ENCODE measurements at places on chromosomes 1 and 21. TPM values are rescaled to one million over a fixed set of nuclear protein-coding genes. Genes with fewer than 3 reads are reported as not detected.

DNA sequence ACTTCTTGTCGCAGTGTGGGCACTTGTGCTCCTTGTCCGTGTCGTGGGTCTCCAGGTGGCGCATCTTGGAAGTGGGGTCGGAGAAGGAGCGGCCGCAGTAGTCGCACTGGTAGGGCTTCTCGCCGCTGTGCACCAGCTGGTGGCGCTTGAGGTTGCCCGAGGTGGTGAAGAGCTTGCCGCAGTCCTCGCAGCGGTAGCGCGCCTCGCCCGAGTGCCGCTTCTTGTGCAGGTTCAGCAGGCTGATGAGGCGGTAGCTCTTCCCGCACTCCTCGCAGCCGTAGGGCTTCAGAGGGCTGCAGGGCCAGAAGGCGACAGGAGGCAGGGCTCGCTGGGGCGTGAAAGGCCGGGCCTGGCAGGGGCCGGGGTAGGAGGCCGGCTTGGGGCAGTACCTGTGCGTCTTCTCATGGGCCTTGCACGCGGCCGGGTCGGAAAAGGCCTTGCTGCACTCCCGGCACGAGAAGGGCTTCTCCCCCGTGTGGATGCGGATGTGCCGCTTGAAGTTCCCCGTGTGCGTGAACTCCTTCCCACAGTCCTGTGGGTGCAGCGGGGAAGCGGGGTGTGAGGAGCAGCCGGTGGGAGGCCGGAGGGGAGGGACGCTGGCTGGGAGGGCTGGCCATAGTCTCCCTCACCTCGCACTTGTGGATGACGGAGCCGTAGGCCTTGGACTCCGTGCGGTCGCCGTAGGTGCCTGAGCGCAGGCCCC lies 31.4 kb downstream of the ZBTB17 start:
- peaks cover 30% of the 10 kb centered on the region for H3K4me1 ChIP-seq
- DNase-seq = no peak
- H3K36me3 ChIP-seq = peaks cover 65% of the 10 kb centered on the region
- H3K27me3 ChIP-seq = no peaks in the 10 kb centered on the region
- no peak overlapping the region for H3K27ac ChIP-seq

DNA sequence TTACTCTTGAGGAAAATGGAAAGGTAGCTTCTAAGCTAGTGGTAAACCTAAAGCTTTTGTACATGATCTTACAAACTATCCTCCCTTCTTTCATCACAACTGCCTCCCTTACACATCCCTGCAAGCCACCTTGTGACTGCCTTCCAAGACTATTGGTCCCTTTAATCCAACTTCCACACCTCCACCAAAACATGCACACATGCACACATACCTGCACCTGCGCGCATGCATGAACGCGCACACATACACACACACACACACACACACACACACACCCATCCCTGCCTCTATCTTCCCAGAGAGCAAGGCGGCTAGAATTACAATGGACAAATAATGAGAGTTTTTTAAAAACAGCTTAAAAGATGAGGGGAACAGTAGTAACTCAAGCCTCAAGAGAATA lies 58.3 kb downstream of the LUZP1 start:
- H3K4me1 ChIP-seq = peaks cover 33% of the 10 kb centered on the region
- H3K4me3 ChIP-seq = no peak overlapping the region
- H3K27me3 ChIP-seq = no peaks in the 10 kb centered on the region
- H3K27ac ChIP-seq = peak overlapping the region; percentile 73
- peaks cover 5% of the 10 kb centered on the region for H3K36me3 ChIP-seq

- no peaks in the 10 kb centered on the region for H3K36me3 ChIP-seq
- no peak overlapping the region for H3K27ac ChIP-seq
- H3K27me3 ChIP-seq = no peaks in the 10 kb centered on the region
- DNase-seq = no peak
- no peaks in the 10 kb centered on the region for H3K4me1 ChIP-seq
- no peak overlapping the region for H3K4me3 ChIP-seq
Measured at GRCh38 chr1:219708919-219709543, 96.1 kb upstream of the ZC3H11B start.

DNA sequence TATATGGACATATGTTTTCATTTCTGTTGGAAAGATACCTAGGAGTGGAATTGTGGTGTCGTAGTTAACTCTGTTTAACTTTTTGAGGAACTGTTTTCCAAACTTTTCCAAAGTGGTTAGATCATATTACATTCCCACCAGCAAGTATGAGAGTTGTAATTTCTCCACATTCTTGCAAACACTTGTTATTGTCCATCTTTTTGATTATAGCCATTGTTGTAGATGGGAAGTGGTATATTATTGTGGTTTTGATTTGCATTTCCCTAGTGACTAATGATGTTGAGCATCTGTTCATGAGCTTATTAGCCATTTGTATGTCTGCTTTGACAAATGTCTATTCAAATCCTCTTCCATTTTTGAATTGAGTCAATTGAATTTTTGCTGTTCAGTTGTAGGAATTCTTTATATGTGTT lies 19.8 kb downstream of the CAMTA1 start:
- H3K36me3 ChIP-seq = peaks cover 4% of the 10 kb centered on the region
- H3K4me3 ChIP-seq = no peak overlapping the region
- H3K4me1 ChIP-seq = no peaks in the 10 kb centered on the region

The IGSF9 gene
- total RNA-seq = not detected

DNA sequence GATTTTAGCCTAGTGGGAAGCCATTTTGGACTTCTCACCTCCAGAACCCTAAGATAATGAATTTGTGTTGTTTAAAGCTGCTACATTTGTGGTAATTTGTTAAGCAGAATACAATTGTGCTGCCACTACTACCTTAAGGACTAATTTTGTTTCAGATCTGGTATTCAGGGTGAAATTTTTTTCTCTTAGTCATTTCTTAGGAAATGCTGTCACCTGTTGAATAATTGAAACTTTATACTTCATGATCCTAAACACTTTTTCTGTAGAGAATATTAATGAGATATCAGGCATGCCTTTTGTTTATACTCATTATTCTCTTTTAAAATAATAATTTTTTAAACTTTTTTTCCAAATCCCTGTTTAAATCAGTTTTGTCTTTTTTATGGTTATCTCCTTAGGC lies 246.8 kb downstream of the TGFB2 start:
- H3K27me3 ChIP-seq = no peaks in the 10 kb centered on the region
- no peak overlapping the region for H3K27ac ChIP-seq
- no peak overlapping the region for H3K4me3 ChIP-seq
- no peaks in the 10 kb centered on the region for H3K36me3 ChIP-seq

The DYNLT5 gene
- 0.35 TPM for total RNA-seq

- H3K4me3 ChIP-seq = no peak overlapping the region
- H3K4me1 ChIP-seq = no peaks in the 10 kb centered on the region
- H3K36me3 ChIP-seq = no peaks in the 10 kb centered on the region
- H3K27ac ChIP-seq = no peak overlapping the region
- no peaks in the 10 kb centered on the region for H3K27me3 ChIP-seq
- no peak for DNase-seq
Measured at GRCh38 chr1:94160811-94161210, 39.9 kb upstream of the ABCA4 start.

- peaks cover 77% of the 10 kb centered on the region for H3K36me3 ChIP-seq
- no peaks in the 10 kb centered on the region for H3K27me3 ChIP-seq
Measured at GRCh38 chr1:154551474-154551873, 7.0 kb downstream of the UBE2Q1 start.

GRCh38 chr1:150765296-150765976 lies at the start of gene CTSS:
Gene CTSS (minus strand): TSS chr1:150765778. CDS start chr1:150764763, 1,015 bp downstream.
- H3K27ac ChIP-seq = peak within 1 kb of the TSS; percentile 74
- H3K36me3 ChIP-seq = peaks cover 9% of the 10 kb centered on the region
- peak within 1 kb of the TSS; percentile 49 for H3K4me3 ChIP-seq
- no peaks in the 10 kb centered on the region for H3K27me3 ChIP-seq
- no peak for DNase-seq

The PAQR7 gene
- total RNA-seq = 3.6 TPM

GRCh38 chr1:200909757-200910239 lies 15.1 kb downstream of the INAVA start:
- H3K36me3 ChIP-seq = no peaks in the 10 kb centered on the region
- H3K4me3 ChIP-seq = no peak overlapping the region
- no peak for DNase-seq
- peaks cover 14% of the 10 kb centered on the region for H3K4me1 ChIP-seq
- no peaks in the 10 kb centered on the region for H3K27me3 ChIP-seq

GRCh38 chr1:163875200-163875926 lies 553.6 kb downstream of the NUF2 start:
- H3K4me1 ChIP-seq = no peaks in the 10 kb centered on the region
- no peak overlapping the region for H3K27ac ChIP-seq
- H3K27me3 ChIP-seq = no peaks in the 10 kb centered on the region

GRCh38 chr1:172629170-172629569 lies 29.7 kb upstream of the FASLG start:
- peaks cover 14% of the 10 kb centered on the region for H3K4me1 ChIP-seq
- no peaks in the 10 kb centered on the region for H3K27me3 ChIP-seq
- H3K4me3 ChIP-seq = no peak overlapping the region
- H3K36me3 ChIP-seq = no peaks in the 10 kb centered on the region
- peak overlapping the region; percentile 63 for H3K27ac ChIP-seq

GRCh38 chr1:121471523-121471922 lies 286.7 kb downstream of the SRGAP2C start:
- no peaks in the 10 kb centered on the region for H3K27me3 ChIP-seq
- DNase-seq = no peak
- H3K4me1 ChIP-seq = no peaks in the 10 kb centered on the region
- no peak overlapping the region for H3K4me3 ChIP-seq
- no peaks in the 10 kb centered on the region for H3K36me3 ChIP-seq

GRCh38 chr1:203122159-203122558 lies 5.4 kb upstream of the ADORA1 start:
- peaks cover 7% of the 10 kb centered on the region for H3K4me1 ChIP-seq
- H3K4me3 ChIP-seq = no peak overlapping the region
- no peak for DNase-seq
- H3K27ac ChIP-seq = no peak overlapping the region
- H3K27me3 ChIP-seq = peaks cover 8% of the 10 kb centered on the region

The YIPF1 gene
- total RNA-seq = 13.2 TPM

DNA sequence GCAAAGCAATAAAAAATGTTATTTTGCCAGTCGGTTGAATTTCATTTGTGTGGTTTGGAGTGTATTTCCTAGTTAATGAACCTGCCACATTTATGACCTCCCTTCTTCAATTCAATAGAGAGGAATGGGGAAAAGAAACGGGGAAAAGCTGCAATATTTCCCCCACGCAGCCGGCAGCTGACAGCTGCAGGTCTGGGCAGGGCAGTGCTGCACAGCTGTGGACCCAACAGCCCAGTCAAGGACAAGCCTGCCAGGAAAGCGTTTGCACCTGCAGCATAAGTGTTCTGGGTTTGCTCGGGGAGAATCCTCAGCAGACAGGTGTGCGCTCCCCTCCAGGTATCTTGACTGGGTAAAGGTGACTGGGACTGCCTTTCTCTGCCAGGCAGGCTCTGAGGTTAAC lies 53.4 kb downstream of the FBXO2 start:
- no peak overlapping the region for H3K27ac ChIP-seq
- H3K4me1 ChIP-seq = no peaks in the 10 kb centered on the region
- H3K36me3 ChIP-seq = no peaks in the 10 kb centered on the region
- H3K27me3 ChIP-seq = no peaks in the 10 kb centered on the region
- no peak overlapping the region for H3K4me3 ChIP-seq
- no peak for DNase-seq

- H3K27me3 ChIP-seq = no peaks in the 10 kb centered on the region
- no peak for DNase-seq
- no peak overlapping the region for H3K27ac ChIP-seq
- H3K4me1 ChIP-seq = no peaks in the 10 kb centered on the region
Measured at GRCh38 chr21:28256420-28256831, 736.3 kb downstream of the LTN1 start.

GRCh38 chr1:176391621-176392020 lies 71.4 kb upstream of the PAPPA2 start:
- H3K27me3 ChIP-seq = no peaks in the 10 kb centered on the region
- H3K4me1 ChIP-seq = no peaks in the 10 kb centered on the region
- no peak overlapping the region for H3K4me3 ChIP-seq
- no peaks in the 10 kb centered on the region for H3K36me3 ChIP-seq
- DNase-seq = no peak

DNA sequence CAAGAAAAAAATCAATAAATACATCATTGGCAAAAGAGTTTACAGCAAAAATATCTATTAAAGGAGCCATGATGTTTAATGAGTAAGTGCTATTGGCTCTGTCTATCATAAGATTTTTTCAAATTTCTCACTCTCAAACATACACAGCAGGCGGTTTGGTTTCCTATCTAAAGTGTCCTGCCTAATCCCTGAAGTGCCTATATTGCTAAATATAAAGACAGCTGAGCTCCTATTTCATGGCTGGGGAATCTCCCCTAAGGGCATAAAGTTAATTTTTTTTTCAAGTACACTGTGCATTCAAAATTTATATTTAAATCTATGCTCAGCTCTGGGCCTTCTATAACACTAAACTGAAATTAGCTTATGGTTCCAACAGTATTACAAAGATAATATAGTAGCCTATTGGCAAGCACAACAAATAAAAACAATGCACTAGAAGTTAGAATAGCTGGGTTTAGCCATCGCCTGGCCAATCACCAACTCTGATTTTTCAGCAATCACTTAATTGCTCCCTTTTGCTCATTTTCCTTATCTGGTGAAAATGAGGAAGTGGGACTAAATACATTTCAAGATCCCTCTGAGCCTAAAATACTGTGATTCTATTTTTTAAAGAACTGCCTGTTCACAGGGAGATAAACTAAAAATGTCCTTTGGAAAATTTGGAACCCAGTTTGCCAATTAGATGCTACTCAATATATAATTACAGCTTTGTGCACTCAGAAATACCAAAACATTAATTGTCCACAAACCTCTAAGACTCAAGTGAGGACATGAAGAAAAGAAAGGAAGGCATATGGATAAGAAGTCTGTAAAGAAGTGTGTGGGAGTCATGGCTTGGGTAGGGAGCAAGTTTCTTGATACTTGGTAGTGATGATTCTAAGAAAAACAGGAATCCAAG lies 62.5 kb downstream of the WDR64 start:
- no peak for DNase-seq
- no peaks in the 10 kb centered on the region for H3K27me3 ChIP-seq
- no peaks in the 10 kb centered on the region for H3K36me3 ChIP-seq
- no peaks in the 10 kb centered on the region for H3K4me1 ChIP-seq
- no peak overlapping the region for H3K27ac ChIP-seq

- no peaks in the 10 kb centered on the region for H3K4me1 ChIP-seq
- no peaks in the 10 kb centered on the region for H3K36me3 ChIP-seq
- H3K27me3 ChIP-seq = no peaks in the 10 kb centered on the region
- no peak for DNase-seq
- no peak overlapping the region for H3K4me3 ChIP-seq
- no peak overlapping the region for H3K27ac ChIP-seq
Measured at GRCh38 chr1:79929356-79929755, 922.8 kb upstream of the ADGRL4 start.

- peaks cover 10% of the 10 kb centered on the region for H3K27me3 ChIP-seq
- H3K4me3 ChIP-seq = no peak overlapping the region
- H3K4me1 ChIP-seq = no peaks in the 10 kb centered on the region
- DNase-seq = no peak
- H3K27ac ChIP-seq = no peak overlapping the region
Measured at GRCh38 chr1:179742291-179742690, 800 bp upstream of the FAM163A start.

The SH3BGR gene
- total RNA-seq = not detected

Data from natural killer cell (primary cell).